ENCODE measurements at places on chromosomes 13 and 19.

DNA sequence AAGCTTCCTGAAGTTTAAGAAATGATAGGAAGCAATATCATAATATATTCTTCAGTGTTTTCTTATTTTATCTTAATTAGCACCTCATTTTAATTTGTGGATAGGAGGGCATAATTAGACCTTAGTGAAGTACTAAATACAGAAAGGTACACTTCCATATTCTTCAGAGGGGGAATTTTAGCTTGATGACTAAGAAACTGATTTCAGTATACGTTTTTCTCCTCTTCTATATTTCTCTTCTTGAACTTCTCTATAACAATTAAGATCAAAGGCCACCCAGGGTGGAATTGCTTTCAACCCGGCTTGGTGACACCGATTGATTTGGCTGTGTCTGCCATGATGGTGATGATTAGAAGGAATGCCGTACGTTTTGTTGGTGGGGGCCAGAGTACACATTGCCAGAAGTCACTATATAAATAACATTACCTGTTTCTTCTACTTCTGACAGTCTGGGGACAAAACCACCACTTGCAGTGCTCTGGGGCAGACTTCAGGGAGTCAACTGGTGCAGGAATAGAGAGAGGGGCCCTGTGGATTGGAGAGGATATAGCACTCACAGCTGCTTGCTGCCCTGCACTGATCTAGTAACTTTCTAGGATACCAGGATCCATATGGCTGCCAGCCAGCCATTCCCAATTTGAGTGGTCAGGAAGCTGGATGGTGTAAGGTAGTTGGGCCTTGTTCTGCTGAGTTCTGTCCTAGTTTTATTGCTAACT, 73.8 kb downstream of the SPATA13 start:
- DNase-seq, result no peak

DNA sequence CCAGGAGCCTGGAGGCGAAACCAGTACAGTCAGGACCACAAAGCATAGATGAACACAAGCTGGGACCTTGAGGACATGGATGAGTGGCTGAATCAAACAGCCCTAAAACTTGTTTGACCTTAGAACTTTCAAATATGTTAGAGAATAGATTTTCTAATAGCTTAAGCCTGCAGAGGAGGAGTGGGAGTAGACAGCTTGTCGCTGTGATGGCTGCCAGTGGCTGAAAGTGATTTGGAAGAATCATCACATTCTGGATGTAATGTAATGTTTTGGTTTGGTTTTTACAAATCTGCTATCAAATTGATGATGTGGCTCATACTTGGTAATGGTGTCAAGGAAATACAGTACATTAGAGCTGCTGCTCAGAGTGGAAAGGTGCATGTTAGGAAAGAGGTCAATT, 12.0 kb downstream of the IGFL3 start:
- DNase-seq, result no peak

DNA sequence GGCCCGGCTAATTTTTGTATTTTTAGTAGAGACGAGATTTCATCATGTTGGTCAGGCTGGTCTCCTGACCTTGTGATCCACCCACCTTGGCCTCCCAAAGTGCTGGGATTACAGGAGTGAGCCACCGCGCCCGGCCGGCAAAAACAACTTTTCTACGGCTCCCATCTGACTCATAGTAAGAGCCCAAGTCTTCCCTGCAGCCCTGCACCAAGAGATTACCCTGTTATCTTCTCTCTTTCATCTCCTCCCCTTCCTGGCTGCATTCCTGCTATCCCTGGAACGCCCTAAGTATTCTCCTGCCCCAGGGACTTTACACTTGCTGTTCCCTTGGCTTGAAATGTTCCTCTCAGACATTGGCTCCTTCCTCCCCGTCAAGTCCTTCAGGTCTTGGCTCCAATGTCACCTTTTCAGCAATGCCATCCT, 6.6 kb downstream of the AP2S1 start:
- no peak for DNase-seq

DNA sequence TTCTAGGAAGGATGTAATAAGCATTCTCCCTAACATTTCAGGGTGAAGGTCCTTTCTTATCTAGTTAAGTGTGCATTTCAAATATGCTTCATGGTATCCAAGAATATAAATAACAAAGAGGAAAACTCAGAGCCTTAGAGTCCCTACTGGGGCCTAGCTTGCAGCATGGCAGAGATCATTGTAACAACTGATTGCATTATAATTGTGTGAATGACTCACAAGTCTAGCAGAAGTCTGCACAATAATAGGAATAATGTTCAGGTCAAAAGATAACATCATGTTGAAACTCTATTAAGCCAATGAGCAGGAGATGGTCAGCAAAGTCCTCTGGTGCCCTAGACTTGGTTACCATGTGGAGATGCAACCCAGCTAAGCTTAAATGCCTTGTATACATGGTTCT, 3.4 kb downstream of the POSTN start:
- DNase-seq, result peak; percentile 16

- no peak for DNase-seq
Measured at GRCh38 chr19:31804668-31805067, 455.4 kb upstream of the TSHZ3 start.

GRCh38 chr13:99386495-99386894, 79.3 kb upstream of the GPR183 start:
- no peak for DNase-seq

DNA sequence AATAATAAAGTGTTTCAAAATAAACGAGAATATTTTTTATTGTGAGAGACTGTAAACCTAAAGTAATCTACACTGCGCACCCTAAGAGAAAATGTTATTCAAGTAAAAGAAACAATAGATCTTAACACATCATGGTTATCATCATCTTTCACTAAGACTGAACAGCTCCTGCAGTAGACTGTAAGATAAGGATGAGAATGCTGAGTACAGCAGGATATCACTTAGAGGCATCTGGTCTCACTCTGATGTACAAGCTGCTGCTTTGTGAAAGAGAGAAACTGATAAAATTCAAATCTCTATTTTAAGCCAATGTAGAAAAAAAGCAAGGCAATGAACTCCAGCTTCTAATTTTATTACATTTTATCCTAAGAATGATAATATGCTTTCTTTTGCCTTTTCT, 261.7 kb upstream of the HTR2A start:
- DNase-seq, result no peak

- DNase-seq, result no peak
Measured at GRCh38 chr13:70622796-70623195, 514.5 kb upstream of the KLHL1 start.

DNA sequence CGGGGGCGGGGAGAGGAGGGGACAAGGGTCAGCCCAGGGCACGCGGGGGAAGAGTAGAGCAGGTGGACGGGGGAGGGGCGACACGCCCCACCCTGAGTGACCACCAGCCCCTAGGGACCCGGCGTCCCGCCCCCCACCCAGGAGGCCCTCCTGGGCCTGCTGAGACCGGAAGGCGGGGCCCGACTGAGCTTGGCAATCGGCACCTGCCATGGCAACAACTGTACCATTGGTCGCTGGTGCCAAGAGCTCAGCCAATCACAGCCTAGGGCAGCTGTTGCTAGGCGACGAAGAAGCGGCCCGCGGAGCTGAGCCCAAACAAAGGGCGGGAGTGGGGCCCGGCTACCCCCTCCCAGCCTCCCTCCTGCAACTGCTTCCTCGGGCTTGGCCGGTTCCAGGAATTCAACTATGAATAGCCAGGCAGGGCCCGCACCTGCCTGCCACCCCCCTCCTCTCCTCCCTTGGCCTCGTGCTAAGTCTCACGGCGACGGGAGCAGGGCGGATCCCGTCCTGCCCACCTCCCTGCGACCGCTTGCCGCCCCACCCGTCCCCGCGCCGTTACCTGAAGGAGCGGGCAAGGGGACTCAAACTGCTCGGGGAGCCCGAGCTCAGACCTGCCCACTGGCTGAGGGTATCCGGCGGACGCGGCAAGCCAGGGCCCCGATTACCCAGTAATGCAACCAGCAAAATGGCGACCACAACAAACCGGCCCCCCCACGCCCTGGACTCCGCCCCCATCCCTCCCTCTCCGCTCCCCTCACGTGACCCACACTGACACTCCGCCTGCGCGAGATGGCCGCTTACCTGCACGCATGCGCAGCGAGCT, at the start of gene DYRK1B:
TSS of gene DYRK1B (minus strand) at position 699 of the 823 bp plus-strand sequence. CDS start 2,295 bp downstream, outside the sequence.
- peak; percentile 90 for DNase-seq

- no peak for DNase-seq
Measured at GRCh38 chr13:28049215-28049614, 51.2 kb downstream of the FLT3 start.

GRCh38 chr19:51697169-51697776, 4.1 kb downstream of the SPACA6 start:
- no peak for DNase-seq

DNA sequence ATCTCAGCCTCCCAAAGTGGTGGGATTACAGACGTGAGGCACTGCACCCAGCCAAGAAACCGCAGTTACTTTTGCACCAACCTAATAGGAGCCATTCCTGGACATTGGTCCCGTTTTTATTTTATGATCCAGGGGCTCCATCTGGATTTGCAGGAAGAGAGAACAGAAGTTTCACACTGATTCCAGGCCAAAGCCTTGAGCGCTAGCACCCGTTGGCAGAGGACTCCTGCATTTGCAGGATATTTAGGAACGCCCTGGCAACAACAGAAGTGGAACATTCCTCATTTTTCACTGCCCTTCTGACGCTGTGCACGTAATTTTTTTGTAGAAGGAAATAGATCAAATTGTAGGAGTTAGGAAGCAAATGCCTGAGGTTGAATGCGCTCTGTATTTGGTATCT, 11.7 kb upstream of the SULT2A1 start:
- DNase-seq, result no peak

GRCh38 chr13:53411463-53411862, 382.9 kb downstream of the OLFM4 start:
- no peak for DNase-seq

- no peak for DNase-seq
Measured at GRCh38 chr13:71054358-71054757, 812.6 kb downstream of the DACH1 start.

DNA sequence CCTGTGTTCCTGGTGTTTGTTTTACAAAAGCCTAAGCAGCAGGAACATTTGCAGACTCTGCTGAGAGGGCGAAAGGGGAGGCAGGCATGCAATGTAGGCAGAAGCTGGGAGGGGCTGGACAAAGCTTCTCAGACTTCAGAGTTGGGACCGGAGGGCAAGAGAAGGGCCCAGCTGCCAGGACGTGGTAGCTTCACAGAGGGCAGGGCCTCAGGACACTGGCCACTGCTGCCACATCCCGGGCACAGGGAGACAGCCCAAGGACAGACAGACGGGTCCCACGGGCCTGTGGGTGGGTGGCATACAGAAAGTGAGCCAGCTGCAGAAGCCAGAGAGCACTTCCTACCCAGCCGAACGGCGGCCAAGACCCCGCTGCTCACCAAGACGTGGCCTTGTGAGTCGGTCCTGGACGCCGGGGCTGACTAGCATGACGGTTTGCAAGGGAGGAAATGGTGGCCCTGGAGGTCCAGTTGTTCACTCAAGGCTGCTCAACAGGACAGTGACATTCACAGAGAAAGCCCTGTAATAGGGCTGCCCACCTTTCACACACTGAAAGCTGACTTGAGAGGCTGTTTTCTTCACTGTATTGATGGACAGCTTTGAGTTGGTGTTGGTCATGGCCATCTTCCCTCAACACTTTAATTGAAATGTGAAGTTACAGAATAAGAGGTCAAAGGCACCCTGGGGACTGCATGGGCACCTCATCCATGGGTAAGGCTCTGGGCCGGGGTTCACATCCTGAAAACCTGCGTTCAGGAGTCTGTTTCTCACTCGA, 23.7 kb upstream of the TFDP1 start:
- DNase-seq, result no peak

GRCh38 chr19:5624018-5624663, 1.3 kb downstream of the SAFB start:
- no peak for DNase-seq

- no peak for DNase-seq
Measured at GRCh38 chr13:90710164-90710759, 637.2 kb upstream of the MIR17HG start.

DNA sequence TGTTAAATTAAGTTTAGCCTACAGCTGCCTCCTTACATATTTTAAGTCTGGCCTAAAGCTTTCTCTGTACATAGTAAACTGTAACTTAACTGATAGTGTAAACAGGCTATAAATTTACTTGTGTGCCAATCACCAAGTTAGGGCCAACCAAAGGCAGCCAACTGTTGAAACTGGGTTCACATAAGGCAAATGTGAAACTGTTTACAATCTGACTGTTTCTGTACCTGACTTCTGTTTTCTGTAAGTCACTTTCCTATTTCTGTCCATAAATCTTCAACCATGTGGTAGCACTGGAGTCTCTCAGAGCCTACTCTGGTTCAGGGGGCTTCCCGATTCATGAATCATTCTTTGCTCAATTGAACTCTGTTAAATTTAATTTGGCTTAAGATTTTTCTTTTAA, 103.1 kb downstream of the RAP2A start:
- no peak for DNase-seq

GRCh38 chr13:61874970-61875579, 459.4 kb upstream of the PCDH20 start:
- no peak for DNase-seq

DNA sequence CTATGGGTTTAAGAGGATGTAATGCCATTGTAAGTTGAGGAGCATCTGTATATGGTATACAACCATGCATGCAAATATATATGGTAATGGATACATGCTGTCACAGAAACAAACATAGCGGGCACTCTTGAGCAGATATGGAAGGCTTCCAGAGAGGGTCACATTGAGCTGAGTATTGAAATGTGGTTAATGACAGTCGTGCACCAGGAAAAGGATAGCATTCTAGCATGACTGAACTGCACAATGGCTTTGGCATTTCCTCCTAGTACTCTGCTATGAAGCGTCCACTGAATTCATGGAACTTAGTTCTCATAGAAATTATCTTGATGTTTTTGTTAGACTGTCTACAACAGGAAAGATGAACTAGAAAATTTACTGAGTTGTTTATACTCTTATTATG, 25.2 kb downstream of the DGKH start:
- no peak for DNase-seq

- no peak for DNase-seq
Measured at GRCh38 chr19:45087531-45087930, 5.4 kb upstream of the PPP1R37 start.

DNA sequence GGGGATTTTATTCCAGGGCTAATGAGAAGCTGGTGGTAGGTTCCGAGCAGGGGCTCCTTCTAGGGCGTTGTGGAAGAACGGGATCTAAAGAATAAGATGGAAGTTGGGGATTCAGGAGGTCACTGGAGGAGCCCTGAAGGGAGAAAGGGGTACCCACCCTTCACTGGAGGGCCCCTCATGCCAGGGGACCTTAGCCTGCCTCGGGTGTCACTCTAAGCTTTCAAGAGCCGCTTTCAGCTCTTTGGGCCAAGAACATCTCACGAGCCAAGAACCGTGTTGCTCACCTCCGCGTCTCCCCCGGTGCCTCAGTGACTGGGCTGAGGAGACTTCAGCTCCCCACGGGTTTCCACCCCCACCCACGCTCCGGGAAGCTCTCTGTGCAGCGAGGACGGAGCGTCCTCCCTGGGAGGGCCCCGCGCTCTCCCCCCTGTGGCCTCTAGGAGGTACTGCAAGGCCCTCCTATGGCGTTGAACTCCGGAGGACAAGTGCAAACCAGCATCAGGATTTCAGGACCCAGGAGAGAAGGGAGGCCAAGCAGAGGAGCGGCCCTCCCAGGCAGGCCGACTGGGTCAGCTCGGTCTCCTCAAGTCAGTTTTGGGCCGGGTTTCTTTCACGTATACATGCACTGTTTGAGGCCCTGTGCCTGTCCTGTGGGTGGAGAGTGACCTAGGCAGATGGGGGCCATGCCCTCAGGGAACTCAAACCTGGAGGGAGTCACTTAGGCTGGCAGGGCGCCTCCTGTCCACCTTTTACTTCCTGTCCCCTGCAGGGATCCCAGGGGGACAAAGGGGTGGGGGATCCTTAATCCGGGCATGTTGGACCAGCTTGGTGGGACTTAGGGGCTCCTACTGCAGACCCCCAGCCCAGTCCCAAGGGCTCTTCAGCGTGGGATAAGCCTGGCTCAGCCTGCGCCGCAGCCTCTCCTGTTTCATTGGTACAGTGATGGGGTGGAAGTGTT, 5.1 kb upstream of the KRTDAP start:
- no peak for DNase-seq

GRCh38 chr19:49396738-49397505, 8.9 kb downstream of the KASH5 start:
- DNase-seq, result no peak

All from iPS DF 6.9 (cell line).